ENCODE measurements at places on chromosomes 2 and 18.

DNA sequence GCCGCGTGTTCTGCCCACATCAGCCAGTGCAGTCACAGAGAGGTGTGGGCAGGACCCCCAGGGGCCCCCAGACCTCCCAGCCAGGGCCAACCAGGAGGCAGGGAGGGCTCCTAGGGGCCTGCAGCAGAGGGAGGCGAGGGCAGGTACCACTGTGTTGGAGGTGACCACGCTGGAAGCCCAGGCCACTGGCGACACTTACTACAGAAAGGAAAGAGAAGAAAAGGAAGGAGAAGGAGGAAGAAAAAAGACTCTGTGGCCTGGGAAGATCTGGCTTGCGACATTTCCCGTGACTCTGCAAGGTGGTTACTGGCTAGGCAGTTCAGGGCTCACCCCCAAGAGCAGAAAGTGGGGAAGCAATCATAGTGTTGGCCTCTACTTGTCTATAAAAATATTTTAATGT lies 98.1 kb upstream of the BCL2L11 start:
- DNase-seq, result no peak

GRCh38 chr2:218284106-218284811 lies 8.0 kb downstream of the TMBIM1 start:
- DNase-seq, result no peak

- no peak for DNase-seq
Observed at GRCh38 chr2:96647681-96648080, 5.1 kb downstream of the FER1L5 start.

GRCh38 chr2:109435901-109436598 lies 177.7 kb downstream of the SEPTIN10 start:
- DNase-seq, result no peak

DNA sequence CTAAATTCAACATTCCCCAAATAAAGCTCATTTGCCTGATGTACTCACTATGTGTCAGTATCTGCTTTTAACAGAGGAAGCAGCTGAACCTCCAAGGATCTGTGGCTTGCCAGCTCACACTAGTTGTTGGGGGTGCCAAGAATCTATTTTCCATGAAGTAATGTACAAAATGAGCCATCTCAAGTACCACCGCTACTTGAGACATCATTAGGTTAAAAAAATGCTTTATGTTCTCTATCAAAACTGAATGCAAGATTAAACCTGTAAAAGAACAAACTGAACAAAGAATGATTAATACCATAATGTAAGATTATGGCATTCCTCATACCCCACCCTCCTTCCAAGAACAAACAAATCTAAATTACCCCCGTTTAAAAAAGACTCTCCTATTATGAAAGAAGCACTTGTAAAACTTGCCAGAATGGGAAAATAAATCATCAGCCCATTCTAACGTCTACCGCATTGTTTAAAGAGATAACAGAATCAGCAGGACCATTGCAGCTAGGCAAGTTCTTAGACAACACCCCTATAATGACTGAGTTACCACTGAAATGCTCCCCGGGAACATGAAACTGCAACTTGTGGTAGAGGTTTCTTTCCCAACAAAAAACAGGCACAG lies 471.6 kb downstream of the DLGAP1 start:
- no peak for DNase-seq

GRCh38 chr2:46195819-46196218 lies 101.4 kb upstream of the EPAS1 start:
- DNase-seq, result no peak

DNA sequence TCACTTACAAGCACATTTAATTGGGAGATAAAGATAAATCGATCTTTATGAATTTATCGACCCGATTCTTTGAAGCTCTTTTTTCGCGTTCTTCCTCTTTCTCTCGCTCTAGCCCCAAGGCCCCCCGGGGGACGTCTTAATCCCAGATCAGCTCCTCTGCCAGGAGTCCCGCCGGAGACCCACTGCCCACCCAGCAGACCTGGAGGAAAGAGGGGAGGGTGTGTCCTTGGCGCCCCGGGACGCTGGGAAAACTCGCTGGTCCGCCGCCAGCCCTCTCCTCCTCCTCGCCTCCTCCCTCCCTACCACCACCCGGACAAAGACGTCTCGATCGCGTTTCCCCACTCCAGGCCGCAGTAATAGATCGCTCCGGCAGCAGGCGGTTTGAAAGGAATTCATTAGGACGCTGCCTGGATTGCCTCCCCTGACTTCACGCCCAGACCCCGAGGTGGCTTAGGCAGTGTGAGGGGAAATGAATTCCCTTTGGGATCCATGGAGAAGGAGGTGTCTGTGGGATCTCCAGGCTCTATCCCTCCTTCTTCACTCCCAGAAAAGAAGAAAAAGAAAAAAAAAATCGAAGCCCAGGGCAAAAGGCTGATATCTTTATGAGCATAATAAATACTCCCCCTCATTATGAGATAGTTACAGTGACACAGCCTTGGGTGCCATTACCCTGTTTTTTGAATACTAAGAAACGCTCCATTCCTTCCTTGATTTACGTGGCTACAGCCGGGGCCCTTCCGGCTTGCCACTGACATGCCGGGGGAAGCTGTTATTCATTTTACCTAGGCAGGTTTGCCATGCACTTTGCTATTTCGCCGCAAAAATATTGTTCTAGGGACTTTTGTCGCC lies 1.8 kb upstream of the GBX2 start:
- DNase-seq, result no peak

DNA sequence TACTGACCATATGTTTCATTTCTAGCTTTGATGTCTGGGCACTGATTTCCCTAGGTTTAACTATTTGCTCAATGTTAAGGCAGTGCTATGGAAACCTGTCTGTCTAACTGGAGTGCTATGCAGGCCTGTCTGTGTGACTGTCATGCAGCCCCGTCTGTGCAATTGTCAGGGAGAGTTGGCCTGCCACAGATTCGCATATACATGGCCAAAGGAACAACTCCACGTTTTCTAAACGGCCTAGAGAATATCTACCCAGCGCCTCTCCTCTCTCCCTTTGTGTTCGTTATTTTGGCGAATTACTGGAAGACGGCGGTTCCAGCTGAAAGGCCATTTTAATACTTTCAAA lies 59.6 kb upstream of the PSME4 start:
- no peak for DNase-seq

GRCh38 chr2:28366496-28367282 lies 26.0 kb upstream of the FOSL2 start:
- no peak for DNase-seq

- DNase-seq, result no peak
Observed at GRCh38 chr18:48100165-48100575, 169.7 kb upstream of the SMAD2 start.

- no peak for DNase-seq
Observed at GRCh38 chr2:38176619-38177021, 100.7 kb upstream of the CYP1B1 start.

GRCh38 chr18:9211955-9212354 lies 75.4 kb downstream of the ANKRD12 start:
- no peak for DNase-seq

Data from iPS DF 19.7 (cell line).